ENCODE measurements at places on chromosomes 5 and 9.

DNA sequence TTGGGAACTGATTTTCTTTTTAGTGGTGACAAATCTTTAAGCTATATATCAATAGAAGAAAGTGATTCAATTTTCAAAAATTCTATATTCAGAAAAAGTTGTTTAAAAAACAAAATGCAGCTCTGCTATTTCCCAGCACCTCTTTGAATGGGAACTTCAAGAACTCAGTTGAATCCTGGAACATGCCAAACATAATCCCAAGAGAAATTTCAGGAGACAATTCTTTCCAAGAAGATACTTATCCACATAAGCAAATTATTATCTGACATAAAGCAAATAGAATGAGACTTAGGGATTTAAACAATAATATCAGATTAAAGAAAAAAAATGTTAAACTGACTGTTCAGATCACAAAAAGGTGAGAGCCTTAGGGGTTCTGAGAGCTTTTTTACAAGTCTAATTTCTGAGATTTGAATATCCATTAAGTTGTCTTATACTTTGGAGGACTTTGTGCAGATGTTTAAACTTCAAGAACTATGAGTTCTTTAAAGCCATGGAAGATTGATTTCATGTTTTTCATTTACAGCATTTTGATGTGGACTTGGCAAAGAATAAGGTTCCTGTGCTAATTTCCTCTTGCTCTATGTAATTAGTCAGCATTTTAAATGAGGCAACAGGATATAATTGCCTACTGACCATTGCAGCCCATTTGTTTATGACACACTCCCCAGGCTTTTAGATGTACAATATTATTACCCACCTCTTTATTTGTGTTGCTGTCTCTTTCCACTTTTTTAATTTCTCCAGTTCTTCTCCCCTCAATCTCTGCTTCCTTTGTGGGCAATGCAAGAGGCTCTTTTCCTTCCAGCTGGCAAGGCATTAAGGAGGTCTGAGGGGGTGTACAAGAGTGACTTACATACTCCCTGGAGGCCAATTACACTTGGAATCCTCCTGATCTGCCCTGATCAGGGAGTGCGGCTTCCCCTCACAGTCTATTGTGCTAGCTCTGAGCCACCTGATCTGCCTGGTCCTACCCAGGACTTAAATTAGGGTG lies 419.1 kb downstream of the NR2F1-AS1 start:
- DNase-seq: no peak

DNA sequence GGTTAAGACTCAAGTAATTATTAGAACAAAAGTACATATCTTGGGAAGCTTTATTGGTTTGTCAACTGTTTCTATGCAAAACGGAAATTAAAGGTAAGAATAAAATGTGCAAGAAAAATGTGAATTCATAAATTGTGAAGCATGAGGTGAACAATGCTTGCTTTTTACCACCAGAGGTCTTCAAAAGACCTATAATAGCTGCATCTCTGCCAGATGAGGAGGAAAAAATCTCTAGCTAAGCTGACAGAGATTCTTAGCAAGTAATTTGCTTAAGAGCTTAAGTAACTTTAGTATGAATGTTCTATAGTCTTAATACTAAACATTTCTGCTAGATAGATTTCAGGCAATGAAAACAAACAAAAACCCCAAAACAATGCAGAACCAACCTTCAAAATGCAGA lies 54.1 kb downstream of the MRPS30 start:
- DNase-seq: no peak

DNA sequence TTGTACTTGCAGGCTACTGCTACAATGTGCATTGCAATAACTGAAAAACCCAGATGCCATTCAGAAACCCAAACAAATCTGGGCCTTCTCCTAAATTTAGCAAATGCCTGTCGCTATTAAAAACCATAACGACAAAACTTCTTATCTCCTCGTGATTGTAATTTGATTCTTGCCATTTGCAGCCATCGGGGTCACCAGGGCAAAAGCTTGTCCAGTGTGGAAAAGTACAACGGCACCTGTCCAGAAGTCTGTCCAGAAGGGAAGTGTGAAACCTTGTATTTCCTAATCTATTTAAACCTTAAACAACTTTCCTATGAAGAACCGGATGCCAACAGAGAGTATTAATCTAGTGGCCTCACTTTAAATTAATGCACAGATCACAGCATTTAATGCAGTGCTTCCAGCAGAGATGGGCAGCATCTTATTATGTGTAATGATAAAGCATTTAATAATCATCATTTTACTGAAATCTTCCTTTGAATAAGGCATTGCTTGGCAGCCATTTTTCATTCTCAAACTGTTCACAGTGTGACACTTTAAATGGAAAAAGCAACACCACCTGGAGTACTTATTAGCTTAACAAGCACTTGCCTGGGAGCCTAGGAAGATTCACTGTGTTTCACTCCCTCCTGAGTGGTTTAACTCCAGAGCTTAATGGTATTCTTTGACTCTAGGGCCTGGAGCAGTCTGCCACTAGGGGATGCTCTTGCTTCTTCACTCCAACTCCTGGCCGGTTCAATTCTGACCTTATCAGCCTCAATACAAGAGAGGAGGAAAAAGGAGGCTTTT lies 4.9 kb upstream of the C7 start:
- DNase-seq: no peak

DNA sequence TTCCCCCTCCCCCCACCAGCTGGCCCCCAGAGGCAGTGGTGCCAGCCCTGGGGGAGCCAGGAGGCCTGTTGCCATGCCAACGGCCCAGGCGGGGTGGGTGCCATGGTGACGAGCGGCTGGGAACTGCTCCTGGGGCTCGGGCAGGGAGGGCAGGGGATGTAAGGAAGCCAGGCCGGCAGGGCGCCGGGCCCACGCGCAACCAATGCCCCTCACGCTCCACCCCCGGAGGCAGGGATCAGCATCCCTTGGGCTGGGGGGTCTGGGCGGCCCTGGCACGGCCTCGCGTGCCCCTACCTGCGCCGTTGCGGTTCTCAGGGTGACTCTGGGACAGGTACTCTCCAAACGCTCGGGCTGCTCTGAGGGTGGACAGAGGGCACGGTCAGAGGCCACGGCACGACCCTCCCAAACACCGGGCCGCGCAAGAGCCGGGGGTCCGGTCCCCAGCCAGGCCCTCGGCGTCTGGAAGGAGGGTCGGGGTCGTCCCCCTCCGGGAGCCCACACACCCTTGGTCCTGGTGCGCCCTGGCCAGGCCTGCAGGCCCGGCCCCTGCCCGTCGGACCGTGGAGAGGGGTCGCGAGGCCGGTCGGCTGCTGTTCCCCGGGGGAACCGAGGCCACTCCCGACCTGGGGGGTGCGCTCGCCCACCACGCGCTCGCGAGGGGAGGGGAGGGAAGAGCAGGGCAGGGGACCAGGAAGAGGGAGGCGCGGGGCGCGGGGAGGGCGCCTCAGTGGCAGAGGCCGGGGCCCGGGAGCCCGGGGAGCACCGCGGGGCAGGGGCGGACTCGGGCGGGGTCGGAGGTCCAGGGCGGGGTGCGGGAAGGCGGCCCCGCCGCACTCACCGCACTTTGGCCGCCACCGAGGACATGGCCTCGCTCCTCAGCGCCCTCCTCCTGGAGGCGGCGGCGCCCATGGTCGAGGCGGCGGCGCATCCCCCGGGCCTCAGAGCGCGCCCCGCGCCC lies 661 bp downstream of the NSMF start:
- DNase-seq: no peak

DNA sequence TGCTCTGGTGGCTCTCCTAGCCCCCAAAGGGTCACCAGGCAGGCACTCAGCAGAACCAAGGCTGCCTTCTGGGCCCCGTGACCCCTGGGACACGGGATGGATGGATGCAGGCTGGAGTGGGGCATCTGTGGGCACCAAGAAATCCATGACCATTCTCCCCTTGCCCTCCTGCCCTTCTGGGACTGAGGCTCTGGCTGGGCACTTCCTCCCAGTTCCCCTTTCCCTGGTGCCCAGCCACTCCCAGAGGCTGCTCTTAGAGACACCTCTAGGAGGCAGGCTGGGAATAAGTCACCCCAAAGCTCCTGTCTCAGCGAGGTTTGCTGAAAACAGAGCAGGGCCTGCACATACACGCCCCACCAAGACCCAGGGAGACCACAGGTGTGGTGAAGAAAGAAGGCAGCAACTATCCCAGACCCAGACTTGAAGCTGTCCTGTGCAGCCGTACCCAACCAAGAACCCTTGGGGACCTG lies 943 bp downstream of the STING1 start:
- no peak for DNase-seq

DNA sequence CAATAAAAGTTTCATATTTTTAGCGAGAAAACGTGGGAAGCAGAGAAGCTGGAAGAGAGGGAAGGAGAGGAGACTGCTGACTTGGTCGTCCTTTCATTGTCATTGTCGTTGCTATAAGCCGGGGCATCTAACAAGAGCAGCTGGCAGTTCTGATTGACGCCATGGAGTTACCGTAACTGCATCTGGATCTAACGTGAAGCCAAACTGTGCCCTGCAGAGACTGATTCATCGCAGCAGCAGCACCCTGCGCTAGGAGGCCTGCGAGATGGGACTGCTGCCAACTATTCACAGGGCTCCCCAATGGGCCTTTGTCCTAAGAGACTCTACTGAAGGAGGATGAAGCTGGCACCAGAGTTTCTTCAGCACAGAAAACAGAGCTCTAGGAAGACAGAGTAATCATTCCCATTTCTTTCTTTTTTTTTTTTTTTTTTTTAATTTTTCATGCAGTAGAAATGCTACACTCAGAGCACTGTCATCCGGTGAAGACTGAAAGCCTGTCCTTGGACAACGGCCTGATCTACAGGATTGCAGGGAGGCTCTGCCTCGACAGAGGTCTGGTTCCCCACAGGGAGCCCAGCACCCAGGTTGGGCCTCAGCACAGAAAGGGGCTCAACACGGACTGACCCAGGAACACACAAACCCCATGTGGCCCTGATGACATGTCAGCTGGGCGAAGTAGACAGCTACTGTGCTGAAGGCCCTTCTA lies 47.8 kb downstream of the RETREG1 start:
- DNase-seq: no peak

Measured in T-helper 1 cell (primary cell).